ENCODE measurements at places on chromosomes 7 and 10.

DNA sequence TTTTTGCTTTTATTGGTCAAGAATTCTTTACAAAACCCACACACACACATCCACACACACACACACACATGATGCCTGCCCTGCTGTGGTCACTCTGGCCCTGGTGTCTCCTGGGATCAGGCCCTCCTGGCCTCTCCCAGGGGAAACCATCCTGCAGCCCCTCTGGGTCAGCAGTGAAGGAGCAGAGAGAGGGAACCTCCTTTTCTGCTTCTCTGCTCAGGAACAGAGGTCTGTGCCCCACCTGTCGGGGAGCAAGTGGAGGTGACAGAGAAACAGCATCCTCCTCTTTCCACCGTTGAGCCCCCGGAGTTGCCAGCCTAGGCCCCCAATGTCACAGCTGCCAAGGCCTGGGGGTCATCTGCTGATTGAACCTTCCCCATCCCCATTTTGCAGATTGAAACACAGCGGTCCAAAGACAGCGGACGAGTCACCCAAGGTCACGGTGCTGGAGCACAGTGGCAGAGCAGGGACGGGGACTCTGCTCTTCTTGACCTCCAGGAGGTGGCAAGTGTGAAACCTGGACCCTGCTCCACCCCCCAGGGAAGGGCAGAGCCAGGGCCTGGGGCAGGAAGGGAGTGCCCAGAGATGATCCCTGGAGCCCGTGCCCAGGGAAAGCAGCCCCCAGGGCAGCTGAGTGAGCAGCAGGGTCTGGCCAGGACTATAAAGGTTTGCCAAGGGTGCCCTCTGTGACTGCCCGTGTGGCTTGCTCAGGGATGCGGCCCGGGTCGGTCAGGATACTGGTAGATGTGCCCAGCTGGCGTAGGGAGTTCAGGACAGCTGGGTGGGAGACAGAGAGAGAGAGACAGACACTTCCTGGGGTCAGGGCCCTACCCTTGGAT is 15.0 kb upstream of the TBL2 start:
- DNase-seq = no peak

GRCh38 chr10:117830787-117831212 is 215.9 kb downstream of the RAB11FIP2 start:
- DNase-seq = no peak

- no peak for DNase-seq
These were observed 7.3 kb downstream of the TRIM8 start for GRCh38 chr10:102651455-102652169.

DNA sequence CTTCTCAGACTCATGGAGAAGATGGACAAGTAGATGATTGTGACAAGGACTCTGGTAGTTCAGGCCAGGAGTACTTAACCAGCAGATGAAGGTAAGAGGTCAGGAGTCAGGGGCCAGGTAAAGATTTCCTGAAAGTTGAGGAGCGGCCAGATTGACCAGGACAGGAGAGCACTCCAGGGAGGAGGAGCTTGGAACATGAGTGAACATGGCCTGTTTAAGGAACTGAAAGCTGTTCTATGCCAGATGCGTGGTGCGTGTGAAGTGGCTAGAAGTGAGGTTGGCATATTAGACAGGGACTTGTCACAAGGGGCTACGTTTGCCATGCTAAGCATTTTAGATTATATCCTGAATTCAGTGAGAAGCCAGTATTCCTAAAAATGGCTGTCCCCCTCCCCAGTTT is 157.2 kb downstream of the WNT2 start:
- no peak for DNase-seq

DNA sequence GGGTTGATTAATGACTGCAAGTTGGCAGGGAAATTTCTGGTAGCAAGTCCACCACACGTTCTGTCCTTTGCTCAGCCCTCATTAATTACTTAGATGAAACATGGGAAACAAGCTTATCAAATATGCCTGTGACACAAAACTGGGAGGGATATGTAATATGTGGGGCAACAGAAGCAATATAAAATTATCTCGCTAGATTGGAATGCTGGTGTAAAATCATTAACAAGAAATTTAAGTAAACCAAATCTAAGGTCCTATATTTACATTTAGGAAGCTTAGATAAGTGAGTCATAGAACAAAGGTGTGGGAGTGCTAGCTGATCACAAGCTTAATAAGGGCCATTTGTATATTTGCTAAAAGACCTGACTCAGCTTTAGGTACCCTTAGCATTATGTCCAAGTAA is 23.5 kb downstream of the TRPV5 start:
- no peak for DNase-seq

- DNase-seq = no peak
These were observed 212.0 kb downstream of the CAMK1D start for GRCh38 chr10:12561307-12561706.

DNA sequence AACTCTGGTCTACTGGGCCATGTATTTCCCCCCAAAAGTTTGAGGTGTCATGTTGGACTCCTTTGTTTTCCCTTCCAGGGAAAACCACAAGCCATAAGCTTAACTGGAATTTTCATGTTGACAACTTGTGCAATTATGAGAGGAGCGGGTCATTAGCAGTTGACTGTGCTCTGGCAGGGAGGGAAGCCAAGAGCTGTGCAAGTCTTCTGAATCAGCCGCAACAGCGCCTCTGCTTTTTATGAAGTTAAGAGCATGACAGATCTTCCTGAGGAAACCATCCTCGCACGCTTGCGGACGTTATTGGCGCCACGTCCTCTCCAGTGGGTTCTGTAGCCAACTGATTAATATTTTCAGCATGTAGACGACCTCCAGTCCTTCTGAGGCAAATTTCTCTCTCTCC is 148.7 kb upstream of the MKI67 start:
- DNase-seq = peak; percentile 30

- DNase-seq = no peak
These were observed 409.8 kb upstream of the ZMIZ1 start for GRCh38 chr10:78658645-78659597.

- no peak for DNase-seq
These were observed 43.8 kb upstream of the RABGEF1 start for GRCh38 chr7:66696774-66697191.

DNA sequence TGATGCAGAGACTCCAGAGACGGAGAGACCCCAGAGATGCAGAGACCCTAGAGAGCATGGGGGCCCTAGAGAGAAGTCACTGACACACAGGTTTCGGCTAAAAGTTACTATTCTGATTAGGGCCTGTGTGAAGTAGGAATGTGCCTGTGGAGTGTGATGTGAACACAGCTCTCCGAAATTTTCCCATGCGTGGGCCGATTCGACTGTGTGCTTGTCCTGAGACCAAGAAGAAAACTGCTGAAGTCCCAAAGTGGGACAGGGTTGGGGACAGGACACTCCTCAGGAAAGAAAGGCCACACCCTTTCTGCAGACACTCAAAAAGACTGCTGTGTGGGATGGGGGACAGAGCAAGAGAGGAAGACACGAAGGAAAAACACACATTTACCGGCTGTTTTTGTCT is 533.5 kb downstream of the PTPRN2 start:
- no peak for DNase-seq

GRCh38 chr10:100878291-100878910 is 34.4 kb upstream of the SLF2 start:
- peak; percentile 50 for DNase-seq

- no peak for DNase-seq
These were observed 20.4 kb upstream of the TBRG4 start for GRCh38 chr7:45131891-45132290.

- peak; percentile 88 for DNase-seq
These were observed 172.6 kb upstream of the TNRC18 start for GRCh38 chr7:5596046-5596895.

DNA sequence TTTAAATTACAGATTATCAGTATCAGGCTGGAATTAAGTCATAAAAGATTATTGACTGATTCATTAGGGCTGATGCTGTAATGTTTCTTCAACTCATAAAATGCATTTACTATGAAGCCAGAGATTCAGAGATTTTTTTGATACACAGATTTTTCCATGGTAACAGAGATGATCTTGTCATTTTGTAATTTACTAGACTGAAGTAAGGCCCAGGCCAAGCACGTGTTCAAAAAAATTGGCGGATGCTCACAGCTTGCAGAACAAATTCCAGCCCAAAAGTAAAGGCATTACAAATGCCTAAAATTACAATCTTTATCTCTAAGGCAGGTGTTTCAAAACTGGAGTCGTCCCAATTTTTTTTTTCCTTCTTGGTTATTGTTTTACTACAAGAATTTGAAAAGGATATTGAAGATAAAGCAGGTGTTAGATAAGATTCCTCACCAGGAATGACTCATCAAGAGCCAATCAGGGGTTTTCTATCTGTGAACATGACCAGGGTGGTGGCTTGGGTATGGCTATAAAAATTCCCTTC is 78.4 kb upstream of the MEOX2 start:
- no peak for DNase-seq

GRCh38 chr10:2119316-2119715 is 382.0 kb upstream of the ADARB2 start:
- DNase-seq = no peak

DNA sequence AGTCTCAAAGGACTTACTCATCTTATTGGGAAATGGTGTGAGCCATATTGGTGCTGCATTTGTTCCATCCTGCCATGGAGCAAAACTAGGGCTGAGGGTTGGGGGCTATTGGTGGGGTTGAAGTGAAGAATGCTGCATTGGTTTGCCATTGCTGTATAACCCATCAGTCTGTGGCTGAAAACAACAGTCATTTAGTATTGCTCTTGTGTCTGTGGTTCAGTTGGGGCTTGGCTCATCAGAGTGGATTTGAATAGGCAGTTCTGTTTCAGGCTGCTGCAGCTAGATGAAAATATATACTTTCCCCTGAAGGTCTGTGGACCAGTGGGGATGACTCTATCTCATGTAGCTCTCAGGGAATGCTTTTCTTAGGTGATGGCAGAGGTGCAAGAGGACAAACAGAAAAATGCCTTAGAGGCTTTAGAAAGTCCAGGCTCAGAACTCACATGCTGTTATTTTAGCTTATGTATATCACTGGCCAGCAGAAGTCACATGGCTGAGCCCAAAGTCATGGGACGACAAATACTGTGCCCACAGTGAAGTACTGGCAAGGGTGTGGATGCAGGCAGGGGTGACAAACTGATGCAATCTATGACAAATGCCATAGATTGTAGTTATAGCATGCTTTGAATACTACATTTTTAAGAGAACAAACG is 15.2 kb upstream of the EXOC6 start:
- no peak for DNase-seq

DNA sequence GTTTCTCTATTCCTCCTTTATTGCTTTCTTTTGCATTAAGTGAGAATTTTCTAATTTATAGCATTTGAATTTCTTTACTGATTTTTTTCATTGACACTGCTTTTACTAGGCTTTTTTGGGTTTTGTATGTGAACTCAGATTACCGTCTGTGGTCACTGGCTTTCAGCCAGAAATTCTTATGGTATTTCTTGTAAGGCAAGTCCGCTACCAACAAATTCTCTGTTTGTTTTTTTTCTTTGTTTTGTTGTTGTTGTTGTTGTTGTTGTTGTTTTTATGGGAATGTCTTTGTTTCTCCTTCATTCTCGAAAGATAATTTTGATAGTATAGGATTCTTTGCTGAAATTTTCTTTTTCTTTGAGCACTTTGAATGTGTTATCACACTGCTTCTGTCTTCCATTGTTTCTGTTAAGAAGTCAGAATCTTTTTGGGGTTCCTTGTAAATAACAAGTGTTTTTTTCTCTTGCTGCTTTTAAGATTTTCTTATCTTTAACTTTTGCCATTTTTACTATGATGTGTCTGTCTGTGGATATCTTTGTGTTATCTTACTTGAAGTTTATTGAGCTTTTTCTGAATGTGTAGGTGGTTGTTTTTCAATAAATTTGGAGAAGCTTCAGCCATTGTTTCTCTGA is 7.2 kb downstream of the NET1 start:
- DNase-seq = no peak

- DNase-seq = no peak
These were observed 282.1 kb upstream of the MKLN1 start for GRCh38 chr7:131045526-131045925.

GRCh38 chr7:85030893-85031292 is 156.0 kb downstream of the SEMA3D start:
- no peak for DNase-seq

DNA sequence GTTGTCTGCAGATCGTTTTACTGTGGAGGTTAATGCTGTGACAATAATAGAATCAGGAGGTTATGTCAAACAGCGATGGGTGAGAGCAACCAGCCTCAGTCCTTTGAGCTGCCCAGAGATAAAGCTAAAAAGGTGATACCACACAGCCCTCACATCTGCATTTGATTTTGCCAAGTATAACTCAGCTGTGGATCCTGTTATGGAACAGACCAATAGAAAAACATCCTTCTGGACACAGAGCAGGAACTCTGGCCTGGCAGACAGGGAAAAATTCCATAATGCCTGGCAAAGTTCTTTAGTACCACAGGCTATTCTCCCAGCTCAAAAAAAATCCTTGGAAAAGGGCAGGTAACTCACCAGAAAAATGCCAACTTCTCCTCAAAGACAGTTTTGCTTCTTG is 87.1 kb upstream of the PDLIM1 start:
- no peak for DNase-seq

DNA sequence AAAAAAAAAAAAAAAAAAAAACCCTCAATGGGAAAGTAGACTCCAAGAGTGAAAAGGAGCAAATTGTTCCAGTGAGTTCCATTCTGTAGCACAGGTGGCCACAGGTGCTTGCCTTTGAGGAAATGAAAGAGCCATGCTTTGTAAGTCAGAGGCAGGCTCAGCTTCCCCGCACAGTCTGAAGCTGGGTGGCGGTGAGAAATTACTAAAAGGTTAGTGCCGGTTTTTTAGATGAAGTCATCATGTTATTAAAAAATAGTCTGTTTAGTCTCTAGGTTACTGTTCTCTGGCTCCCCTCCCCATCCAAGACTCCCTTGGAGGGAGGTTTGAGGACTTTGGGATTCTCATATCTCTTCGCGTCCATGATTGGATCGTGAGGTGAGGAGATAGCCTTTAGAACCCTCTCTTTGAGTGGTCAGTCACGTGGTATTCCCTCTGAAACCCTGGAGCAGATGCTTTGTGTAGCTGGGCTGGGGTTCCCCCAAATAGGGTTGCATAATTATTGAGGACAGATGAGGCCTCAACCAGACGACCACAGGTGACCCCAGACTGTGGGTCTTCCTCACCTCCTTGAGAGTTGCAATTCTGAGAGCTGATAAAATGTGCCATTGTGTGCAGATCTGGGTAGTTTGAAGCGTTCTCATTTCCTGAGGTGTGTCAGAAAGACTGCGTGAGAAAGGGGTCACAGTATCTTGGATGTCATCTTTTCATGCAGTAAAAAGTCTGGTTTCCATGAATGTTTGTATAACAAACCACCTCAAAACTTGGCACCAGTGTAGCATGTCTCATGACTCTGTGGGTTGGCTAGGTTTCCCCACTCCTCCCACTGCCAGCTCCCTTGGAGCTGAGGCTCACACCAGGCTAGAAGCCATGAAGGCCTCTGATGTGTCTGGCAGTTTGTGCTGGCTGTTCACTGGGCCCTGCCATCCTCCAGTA is 27.1 kb downstream of the OGDH start:
- DNase-seq = peak; percentile 71

Data from stimulated activated CD8-positive, alpha-beta memory T cell treated with anti-CD3 and anti-CD28 coated beads, Interleukin-4, amount 100 ng/mL, for 48 hours (primary cell).